ENCODE measurements at places on chromosomes 3 and 15.

- no peak for DNase-seq
Measured at GRCh38 chr3:11476735-11477144, 167.0 kb downstream of the VGLL4 start.

- no peak for DNase-seq
Measured at GRCh38 chr3:175585898-175586297, 726.8 kb downstream of the NAALADL2 start.

GRCh38 chr15:60315878-60316277 lies 81.9 kb downstream of the ANXA2 start:
- no peak for DNase-seq

GRCh38 chr3:133573054-133573628 lies 345 bp upstream of the CDV3 start:
- no peak for DNase-seq

GRCh38 chr3:144662729-144663128 lies 691.1 kb downstream of the DIPK2A start:
- no peak for DNase-seq

GRCh38 chr3:125261031-125261430 lies 48.5 kb upstream of the SLC12A8 start:
- DNase-seq, result no peak

DNA sequence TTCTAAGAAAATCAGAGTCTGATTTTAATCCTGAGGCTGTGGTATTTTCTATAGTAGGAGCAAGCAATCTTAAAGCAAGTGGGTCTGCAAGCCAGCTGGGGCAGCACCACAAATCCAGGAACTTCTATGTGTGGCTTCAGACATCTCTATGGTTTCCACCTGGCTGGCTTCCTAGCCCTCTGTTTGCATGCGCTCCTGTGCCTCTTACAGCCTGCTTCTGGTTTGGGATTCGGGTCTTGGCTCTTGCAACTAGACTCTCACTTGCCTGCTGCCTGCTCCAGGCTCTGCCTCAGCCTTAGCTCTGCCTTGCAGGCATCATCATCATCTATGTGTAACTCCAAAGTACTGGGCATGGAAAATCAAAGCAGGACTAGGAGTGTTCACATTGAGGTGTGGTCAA lies 43.4 kb downstream of the MINDY4B start:
- no peak for DNase-seq

DNA sequence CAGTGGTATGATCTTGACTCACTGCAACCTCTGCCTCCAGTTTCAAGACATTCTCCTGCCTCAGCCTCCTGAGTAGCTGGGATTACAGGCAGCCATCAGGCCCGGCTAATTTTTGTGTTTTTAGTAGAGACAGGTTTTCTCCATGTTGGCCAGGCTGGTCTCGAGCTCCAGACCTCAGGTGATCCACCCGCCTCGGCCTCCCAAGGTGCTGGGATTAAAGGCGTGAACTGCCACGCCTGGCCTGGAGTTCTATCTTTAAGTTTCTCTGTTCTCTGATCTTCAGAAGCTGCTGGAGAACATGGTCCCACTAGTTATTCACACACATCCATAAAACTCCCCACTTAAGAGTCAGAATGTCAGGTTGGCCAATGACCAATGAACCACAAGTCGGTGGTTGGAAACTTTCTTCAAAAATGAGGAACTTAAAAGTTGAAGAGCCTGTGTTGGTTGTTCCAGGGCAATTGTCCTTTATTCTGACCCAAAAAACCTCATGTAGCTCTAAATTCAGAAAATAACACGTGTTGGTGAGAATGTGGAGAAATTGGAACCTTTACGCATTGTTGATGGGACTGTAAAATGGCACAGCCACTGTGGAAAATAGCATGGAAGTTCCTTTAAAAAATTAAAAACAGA lies 55.9 kb upstream of the PIK3CB start:
- no peak for DNase-seq

GRCh38 chr15:36960179-36960946 lies 140.0 kb downstream of the MEIS2 start:
- DNase-seq, result no peak
